ENCODE measurements at places on chromosomes 3 and 15. TPM values are rescaled to one million over a fixed set of nuclear protein-coding genes. Genes with fewer than 3 reads are reported as not detected.
A peak's percentile ranks its signal among the peaks of the same experiment; 100 is the strongest.

CX3CR1 gene
- total RNA-seq = not detected

MASP1 gene
- not detected for total RNA-seq

ADGRG7 gene
- total RNA-seq = not detected

PLA2G4F gene
- total RNA-seq = not detected

CHRNA5 gene
- 1.5 TPM for total RNA-seq

MEIS2 gene
- total RNA-seq = not detected

CHRNA7 gene
- total RNA-seq = not detected

GP5 gene
- total RNA-seq = 0.64 TPM

ISLR gene
- total RNA-seq = not detected

RGMA gene
- total RNA-seq = 0.69 TPM

ZDHHC19 gene
- total RNA-seq = not detected

- H3K4me1 ChIP-seq = peaks cover 6% of the 10 kb centered on the region
- peak; percentile 67 for DNase-seq
- H3K27me3 ChIP-seq = no peaks in the 10 kb centered on the region
- H3K36me3 ChIP-seq = no peaks in the 10 kb centered on the region
- no peak overlapping the region for H3K4me3 ChIP-seq
Observed at GRCh38 chr3:113287803-113288648, 76.7 kb downstream of the BOC start.

DNA sequence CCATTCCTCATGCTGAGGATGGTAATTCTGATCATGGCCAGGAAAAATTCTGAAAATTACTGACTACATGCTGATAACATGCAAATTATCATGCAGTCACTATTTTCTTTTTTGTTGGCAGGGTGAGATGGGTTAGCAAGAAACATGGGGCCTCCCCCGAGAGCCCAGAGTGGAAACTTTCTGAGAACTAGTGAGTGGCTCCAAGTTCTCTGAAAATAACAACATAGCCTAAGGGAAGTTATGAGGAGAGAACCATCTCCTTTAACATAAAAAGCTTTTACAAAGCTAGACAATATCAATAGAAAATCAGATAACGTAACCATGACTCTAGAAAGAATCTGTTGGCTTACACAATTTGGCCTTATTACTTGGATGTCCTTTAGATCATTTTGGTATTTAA lies 254.2 kb downstream of the PLOD2 start:
- H3K27me3 ChIP-seq = no peaks in the 10 kb centered on the region
- H3K36me3 ChIP-seq = no peaks in the 10 kb centered on the region
- H3K4me3 ChIP-seq = no peak overlapping the region
- no peak for DNase-seq

- no peaks in the 10 kb centered on the region for H3K4me1 ChIP-seq
- H3K27ac ChIP-seq = no peak overlapping the region
- no peaks in the 10 kb centered on the region for H3K36me3 ChIP-seq
- no peaks in the 10 kb centered on the region for H3K27me3 ChIP-seq
Observed at GRCh38 chr3:126313580-126314304, 43.5 kb downstream of the KLF15 start.

- no peaks in the 10 kb centered on the region for H3K27me3 ChIP-seq
- peaks cover 22% of the 10 kb centered on the region for H3K4me1 ChIP-seq
- no peak overlapping the region for H3K27ac ChIP-seq
Observed at GRCh38 chr3:50652709-50653108, 22.0 kb upstream of the DOCK3 start.

DNA sequence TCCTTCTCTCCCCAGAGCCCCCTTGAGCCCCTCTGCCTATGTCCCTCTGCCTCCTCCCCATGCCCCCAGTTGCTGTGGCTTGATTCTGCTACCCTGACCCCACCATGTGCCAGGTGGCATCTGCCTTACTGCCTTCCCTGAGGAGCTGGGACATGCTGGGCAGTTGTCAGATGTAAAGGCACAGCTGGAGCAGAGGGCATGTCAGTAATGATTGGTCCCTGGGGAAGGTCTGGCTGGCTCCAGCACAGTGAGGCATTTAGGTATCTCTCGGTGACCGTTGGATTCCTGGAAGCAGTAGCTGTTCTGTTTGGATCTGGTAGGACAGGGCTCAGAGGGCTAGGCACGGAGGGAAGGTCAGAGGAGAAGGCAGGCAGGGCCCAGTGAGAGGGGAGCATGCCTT lies 3.5 kb upstream of the PPCDC start:
- peaks cover 3% of the 10 kb centered on the region for H3K36me3 ChIP-seq
- no peak for DNase-seq
- H3K4me1 ChIP-seq = peaks cover 10% of the 10 kb centered on the region
- no peaks in the 10 kb centered on the region for H3K27me3 ChIP-seq
- H3K4me3 ChIP-seq = no peak overlapping the region
- no peak overlapping the region for H3K27ac ChIP-seq

DNA sequence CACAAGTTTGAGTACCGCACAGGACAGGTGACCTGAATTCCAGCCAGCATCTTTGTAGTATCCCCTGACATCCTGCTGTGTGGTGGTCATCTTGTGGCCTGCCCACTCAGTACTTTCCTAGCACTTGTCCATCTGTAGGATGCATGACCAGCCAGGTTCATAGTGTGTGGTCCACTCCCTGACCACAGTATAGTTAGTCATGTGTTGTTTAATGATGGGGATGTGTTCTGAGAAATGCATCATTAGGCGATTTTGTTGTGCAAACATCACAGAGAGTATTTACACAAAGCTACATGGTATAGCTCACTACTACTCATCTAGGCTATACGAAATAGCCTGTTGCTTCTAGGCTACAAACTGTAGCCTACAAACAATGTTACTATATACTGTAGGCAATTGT lies 16.9 kb upstream of the RBPMS2 start:
- no peak for DNase-seq
- H3K27me3 ChIP-seq = no peaks in the 10 kb centered on the region
- no peaks in the 10 kb centered on the region for H3K4me1 ChIP-seq

GRCh38 chr3:4981665-4982494 lies 2.6 kb downstream of the BHLHE40 start:
- H3K27me3 ChIP-seq = no peaks in the 10 kb centered on the region
- H3K27ac ChIP-seq = peak overlapping the region; percentile 64
- peaks cover 52% of the 10 kb centered on the region for H3K36me3 ChIP-seq

- peaks cover 2% of the 10 kb centered on the region for H3K4me1 ChIP-seq
- no peak for DNase-seq
- no peak overlapping the region for H3K4me3 ChIP-seq
Observed at GRCh38 chr3:114892880-114893279, 254.2 kb downstream of the ZBTB20 start.

GRCh38 chr15:73985101-73985873 lies 6.8 kb downstream of the STOML1 start:
- H3K4me3 ChIP-seq = no peak overlapping the region
- H3K27me3 ChIP-seq = no peaks in the 10 kb centered on the region
- peak overlapping the region; percentile 39 for H3K27ac ChIP-seq
- H3K36me3 ChIP-seq = peaks cover 6% of the 10 kb centered on the region

DNA sequence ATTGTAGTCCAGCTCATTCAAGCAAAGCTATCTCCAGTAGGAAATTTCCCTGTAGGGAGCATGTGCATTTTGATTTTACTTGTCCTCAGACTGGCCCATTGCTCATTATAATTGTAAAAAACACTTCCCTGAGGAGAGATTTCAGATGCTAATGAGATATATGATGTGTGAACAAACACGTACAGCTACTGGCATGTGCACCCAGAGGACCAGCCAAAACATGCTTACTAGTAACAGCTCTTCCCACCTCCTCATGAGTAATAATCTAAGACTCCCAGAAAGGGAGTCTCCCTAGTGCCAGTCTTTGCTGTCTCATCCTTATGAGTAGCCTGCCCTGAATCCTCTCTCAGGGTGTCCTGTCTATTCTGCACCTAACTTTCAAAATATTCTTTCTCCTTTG lies 43.4 kb downstream of the FBXO22 start:
- no peaks in the 10 kb centered on the region for H3K36me3 ChIP-seq
- no peak overlapping the region for H3K27ac ChIP-seq
- no peaks in the 10 kb centered on the region for H3K4me1 ChIP-seq

DNA sequence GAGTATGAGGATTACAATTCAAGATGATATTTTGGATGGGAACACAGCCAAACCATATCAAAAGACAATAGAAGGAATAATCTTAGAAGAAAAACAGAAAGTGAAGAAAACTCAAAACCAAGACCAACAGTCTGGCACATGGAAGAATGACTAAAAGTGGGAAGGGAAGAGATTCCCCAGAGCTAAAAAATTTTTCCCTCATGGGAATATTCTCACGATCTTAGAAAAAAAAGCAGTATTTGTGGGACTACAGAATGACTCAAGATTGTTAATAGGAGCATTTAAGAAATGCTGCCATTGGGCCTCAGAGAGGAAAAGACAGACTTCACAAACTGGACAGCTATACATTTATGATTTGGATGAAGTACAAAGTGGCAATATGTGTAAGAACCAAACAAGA lies 18.3 kb downstream of the OSTN start:
- H3K36me3 ChIP-seq = no peaks in the 10 kb centered on the region
- no peak overlapping the region for H3K4me3 ChIP-seq
- H3K27ac ChIP-seq = no peak overlapping the region

DNA sequence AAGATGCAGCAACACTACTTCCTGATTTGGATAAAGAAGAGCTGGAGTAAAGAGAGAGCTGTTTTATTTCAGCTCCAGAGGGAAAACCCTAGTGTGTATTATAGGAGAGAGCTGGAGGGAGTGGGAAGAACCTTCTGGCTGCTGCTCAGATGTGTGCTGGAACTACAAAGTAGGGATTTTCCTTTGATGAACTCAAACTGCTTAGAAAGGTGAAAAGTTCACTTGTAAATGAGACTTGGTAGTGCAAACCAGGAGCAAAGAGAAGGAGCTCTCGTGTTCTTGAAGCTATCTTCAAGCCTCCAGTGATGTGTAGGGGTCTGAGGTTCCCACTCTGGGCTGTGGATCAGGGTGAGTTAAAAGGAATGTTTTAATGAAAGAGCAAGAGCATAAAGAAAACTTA lies 110.4 kb downstream of the EDEM1 start:
- peaks cover 6% of the 10 kb centered on the region for H3K4me1 ChIP-seq
- no peaks in the 10 kb centered on the region for H3K36me3 ChIP-seq
- no peak overlapping the region for H3K4me3 ChIP-seq
- no peaks in the 10 kb centered on the region for H3K27me3 ChIP-seq

DNA sequence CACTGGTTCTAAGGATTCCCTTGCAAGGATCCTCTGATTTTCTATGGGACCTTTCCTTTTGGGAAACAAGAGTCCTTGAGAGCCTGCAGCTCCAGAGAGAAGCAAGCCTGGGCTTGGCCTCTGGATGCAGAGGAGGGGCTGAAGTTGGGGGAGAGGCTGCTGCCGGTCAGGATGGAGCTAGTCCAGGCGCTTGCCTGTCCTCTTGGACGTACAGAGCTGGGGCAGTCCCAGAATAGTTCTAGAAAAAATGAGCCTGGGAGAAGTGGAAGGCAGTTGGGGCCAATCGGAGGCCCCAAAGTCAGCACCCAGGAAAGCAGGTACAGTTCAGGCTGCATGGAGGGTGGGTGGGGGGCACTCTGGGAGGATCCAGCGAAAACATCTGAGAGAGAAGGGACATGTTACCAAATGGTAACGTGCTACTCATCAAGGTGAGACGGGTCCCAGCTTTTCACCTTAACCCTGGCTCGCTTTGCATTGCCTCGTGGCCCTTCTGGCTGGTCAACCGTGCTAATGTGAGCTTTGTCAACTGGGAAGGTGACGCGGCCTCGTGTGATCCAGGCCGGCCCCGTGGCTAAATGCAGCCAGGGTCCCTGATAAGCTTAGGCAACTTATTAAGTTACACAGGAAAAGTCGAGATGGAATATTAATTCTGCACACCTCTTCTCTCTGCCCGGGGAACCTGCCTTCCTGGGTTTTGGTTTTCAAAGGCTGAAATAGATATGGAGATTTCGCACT lies 38.7 kb upstream of the MAGEF1 start:
- no peaks in the 10 kb centered on the region for H3K36me3 ChIP-seq
- no peak overlapping the region for H3K4me3 ChIP-seq
- H3K4me1 ChIP-seq = peaks cover 7% of the 10 kb centered on the region
- H3K27me3 ChIP-seq = no peaks in the 10 kb centered on the region
- no peak overlapping the region for H3K27ac ChIP-seq
- no peak for DNase-seq

DNA sequence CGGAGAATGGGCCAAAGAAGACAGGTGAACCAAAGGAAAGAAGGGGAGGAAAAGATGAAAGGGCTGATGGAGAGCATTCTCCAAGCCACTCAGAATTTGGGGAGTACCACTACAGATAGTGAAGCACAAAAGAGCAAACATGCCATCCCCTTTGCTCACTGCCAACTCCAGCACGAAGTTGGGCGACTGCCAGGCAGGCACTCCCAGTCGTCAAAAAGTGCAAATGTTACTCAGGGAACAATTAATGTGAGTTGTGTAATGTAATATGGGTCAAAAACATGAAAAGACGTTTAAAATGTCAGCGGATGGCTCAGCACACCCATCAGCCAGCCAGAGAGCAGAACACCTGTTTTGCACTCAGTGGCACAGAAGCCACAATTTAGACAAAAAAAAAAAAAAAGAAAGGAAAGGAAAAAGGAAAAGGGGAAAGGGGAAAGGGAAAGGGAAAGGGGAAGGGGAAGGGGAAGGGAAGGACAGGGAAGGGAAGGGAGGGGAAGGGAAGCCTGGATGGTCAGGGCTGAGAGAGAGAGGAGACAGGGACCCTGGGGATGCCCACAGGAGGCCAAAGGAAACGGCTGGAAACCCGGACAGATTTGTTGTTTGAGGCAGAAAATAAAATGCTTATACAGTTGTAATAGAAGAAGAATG lies 82.7 kb downstream of the COL8A1 start:
- peaks cover 10% of the 10 kb centered on the region for H3K27me3 ChIP-seq
- no peak overlapping the region for H3K27ac ChIP-seq
- DNase-seq = no peak

DNA sequence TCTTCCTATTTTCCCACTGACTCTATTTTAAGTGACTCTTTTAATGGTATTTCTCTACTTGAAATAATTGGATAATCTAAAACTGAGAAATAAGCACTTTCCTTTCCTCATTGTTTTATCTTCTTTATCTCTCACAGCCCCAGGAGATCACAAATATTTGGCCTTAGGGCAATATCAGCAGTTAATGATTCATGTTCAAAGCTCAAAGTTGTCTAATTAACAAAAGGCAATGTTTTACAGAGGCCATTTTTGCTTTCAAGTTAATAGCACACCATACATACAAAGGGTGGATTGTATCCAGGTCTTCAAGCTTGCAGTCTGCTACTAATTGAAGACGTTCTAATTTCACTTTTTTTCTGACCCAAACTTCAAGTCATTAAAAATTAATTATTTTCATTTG lies 120.1 kb downstream of the LRRN1 start:
- no peak for DNase-seq
- H3K27me3 ChIP-seq = no peaks in the 10 kb centered on the region
- no peak overlapping the region for H3K27ac ChIP-seq
- no peaks in the 10 kb centered on the region for H3K36me3 ChIP-seq
- no peaks in the 10 kb centered on the region for H3K4me1 ChIP-seq

- H3K4me3 ChIP-seq = no peak overlapping the region
- H3K36me3 ChIP-seq = no peaks in the 10 kb centered on the region
- no peaks in the 10 kb centered on the region for H3K27me3 ChIP-seq
- no peak overlapping the region for H3K27ac ChIP-seq
- DNase-seq = no peak
Observed at GRCh38 chr15:69128667-69129311, 31.6 kb upstream of the GLCE start.

- no peaks in the 10 kb centered on the region for H3K36me3 ChIP-seq
- no peaks in the 10 kb centered on the region for H3K27me3 ChIP-seq
- no peak overlapping the region for H3K27ac ChIP-seq
Observed at GRCh38 chr3:161770484-161771386, 274.1 kb downstream of the OTOL1 start.

Measured in activated naive CD4-positive, alpha-beta T cell treated with anti-CD3 and anti-CD28 coated beads for 36 hours (primary cell).